ENCODE measurements at places on chromosomes 16 and 17.
A peak's percentile ranks its signal among the peaks of the same experiment; 100 is the strongest.

- DNase-seq: no peak
These were observed 4.7 kb downstream of the HOXB2 start for GRCh38 chr17:48540213-48540612.

DNA sequence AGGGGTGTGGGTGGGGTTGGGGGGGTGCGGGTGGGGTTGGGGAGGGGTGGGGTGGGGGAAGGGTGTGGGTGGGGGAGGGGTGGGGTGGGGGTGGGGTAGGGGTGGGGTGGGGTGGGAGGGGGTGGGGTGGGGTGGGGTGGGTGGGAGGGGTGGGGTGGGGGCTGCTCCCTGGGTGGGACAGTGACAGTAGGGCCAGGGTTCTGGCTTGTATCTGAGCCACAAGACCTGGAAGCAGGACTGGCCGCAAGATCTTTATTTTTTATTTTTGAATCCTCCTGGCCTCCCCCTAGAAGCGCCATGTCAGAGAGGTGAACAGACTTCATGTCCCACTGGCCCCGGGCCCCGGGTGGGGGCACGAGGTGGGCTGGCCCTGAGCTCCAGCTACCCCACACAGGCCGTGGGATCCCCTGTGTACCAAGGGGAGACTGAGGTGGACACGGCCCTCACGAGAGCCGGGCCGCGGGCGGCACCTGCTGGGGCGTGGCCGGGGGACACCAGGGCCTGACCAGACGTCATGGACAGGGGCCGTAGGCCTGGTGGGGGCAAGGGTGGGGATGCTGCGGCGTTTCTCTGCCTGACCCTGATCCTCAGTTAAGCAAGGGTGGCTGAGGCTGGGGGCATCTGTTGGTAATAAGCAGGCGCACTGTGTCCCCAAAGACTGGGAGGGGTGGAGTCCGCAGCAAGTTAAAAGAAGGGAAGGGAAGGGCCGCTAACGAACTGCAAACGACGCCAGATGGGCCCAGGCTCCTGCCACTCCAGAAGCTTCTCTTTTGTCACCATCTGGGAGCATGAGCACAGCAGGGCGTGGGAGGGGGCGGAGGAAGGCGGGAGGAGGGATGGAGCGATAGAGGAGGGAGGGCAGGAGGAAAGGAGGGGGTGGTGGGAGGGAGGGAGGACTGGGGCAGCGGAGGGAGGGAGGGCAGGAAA is 22.3 kb upstream of the PABPN1L start:
- DNase-seq: no peak

DNA sequence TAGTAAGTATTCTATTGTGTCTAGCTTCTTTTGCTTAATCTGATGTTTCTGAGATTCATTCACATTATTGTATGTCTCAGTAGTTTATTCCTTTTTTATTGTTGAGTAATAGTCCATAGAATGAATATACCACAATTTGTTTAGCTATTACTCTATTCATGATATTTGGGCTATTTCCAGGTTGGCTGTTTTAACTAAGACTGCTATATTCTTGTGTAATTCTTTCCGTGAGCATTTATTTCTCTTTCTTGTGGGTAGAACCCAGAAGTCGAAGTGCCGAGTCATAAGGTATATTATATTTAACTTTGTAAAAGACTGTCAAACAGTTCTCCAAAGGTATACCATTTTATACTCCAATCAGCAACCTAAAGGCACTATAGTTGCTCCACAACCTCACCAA is 160.8 kb downstream of the ANKFN1 start:
- no peak for DNase-seq

- no peak for DNase-seq
These were observed 88.4 kb downstream of the ZZEF1 start for GRCh38 chr17:4054446-4054845.

GRCh38 chr17:7511108-7511507 is 26.9 kb downstream of the POLR2A start:
- DNase-seq: no peak

DNA sequence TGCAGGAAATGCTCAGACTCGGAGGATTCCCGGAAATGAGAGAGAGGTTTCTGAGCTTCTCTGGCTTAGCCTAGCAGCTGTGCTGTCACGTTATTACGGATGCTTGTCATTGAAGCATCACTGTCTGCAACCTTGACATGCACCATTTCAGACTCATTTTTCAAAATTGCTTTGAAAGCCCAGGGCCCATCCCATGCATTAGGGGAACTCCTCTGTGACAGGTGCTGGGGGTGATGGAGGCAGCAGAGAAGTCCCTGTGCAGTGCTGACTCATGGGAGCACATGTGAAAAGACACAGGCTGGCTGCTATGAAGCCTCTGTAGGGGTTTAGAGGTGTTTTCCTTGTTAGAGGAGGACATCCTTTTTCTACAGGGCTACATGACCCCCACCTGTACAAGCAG is 214.0 kb upstream of the MPHOSPH6 start:
- DNase-seq: no peak

GRCh38 chr16:84179612-84180320 is 7.1 kb downstream of the TAF1C start:
- DNase-seq: no peak

DNA sequence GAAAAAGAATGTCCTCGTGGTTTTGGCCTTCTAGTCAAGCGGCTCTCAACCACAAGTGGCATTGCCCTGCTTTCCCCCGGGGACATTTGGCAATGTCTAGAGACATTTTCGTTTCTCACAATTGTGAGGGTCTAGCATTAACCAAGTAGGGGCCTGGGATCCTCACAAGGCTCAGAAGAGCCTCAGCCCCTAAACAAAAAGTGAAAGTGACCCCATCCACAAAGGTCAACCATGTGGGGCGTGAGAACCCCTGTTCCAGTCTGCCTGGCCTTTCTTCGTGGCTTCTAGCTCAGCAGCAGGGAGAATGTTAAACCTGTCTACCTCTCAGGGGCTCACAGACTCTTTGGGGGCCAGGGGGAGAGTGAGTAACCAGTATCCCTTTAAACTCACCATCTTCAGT is 4.8 kb upstream of the RPL38 start:
- DNase-seq: no peak

- DNase-seq: no peak
These were observed 858 bp upstream of the ASPSCR1 start for GRCh38 chr17:81976332-81977210.

GRCh38 chr17:16215965-16216316 is 607 bp upstream of the NCOR1 start:
- DNase-seq: no peak

- peak; percentile 46 for DNase-seq
These were observed 119.0 kb downstream of the SNX29 start for GRCh38 chr16:12095275-12096156.

DNA sequence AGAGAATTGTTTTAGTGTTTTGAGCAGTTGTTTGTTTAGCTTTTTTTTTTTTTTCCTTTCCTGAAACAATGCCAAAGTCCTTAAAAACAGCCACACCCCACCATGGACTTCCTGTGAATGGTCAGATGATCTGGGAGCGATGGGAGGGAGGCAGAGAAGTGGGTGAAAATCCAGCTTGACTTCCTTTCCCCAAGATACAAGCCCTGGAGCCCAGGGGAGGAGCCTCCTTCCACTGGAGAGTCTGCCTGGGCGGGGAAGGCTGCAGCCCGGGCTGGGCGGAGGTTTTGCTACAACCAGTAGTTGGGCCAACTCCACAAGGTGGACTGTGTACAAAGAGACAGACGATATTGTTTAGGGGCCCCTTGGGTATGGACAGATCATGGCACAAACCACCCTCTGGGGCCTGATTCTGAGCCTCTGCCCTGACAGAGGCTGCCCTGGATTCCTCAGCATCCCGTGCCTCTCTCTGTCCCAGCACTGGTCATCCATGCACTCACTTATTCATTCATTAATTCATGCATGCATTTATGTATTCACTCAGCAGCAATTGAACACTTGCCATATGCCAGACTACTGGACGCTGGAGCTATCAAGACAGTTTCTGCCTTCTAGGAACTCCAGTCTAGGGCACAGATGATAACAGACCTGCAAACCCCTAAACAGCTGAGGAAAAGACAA is 29.8 kb downstream of the WSB1 start:
- no peak for DNase-seq

- DNase-seq: no peak
These were observed 52.9 kb upstream of the MAF start for GRCh38 chr16:79653373-79653891.

DNA sequence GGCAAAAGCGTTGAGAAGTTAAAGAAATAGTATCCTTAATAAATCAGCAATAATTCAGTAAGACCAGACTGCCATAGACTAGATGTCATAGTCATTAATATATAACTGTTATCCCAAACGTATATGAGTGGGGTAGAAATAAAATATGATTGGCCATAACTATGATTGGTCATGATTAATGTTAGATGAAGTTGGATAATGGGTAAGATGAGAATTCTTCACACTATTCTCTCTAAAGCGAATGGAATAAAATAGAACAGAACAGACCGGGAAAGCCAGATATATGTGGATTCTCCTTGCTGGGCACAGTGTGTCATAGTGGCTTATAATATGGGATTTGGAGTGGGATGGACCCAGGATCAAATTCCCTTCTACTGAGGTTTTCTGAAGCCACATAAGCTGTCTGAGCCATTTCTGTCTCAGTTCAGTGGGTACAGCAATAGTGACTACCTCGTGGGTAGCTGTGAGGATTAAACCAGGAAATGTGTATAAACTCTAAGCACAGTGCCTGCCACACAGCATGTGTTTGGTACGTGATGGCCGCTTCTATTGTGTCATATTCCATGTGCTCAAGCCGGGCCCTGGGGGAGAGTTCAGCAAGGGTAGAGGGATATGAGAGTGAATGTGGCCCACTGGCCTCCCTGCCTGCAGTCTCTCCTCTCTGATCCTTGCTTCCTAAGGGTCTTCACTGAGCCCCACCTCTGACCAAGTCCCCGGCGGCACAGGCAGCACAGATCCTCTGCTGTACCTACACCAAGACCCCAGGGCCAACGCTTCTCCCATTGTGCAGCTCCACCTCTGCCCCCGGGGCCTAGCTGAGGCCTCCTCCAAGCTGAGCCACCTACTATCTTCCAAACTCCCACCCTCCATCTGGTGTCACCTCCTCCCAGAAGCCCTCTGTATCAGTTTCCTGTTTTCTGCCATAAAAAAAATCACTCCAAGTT is 3.7 kb downstream of the CETP start:
- no peak for DNase-seq

DNA sequence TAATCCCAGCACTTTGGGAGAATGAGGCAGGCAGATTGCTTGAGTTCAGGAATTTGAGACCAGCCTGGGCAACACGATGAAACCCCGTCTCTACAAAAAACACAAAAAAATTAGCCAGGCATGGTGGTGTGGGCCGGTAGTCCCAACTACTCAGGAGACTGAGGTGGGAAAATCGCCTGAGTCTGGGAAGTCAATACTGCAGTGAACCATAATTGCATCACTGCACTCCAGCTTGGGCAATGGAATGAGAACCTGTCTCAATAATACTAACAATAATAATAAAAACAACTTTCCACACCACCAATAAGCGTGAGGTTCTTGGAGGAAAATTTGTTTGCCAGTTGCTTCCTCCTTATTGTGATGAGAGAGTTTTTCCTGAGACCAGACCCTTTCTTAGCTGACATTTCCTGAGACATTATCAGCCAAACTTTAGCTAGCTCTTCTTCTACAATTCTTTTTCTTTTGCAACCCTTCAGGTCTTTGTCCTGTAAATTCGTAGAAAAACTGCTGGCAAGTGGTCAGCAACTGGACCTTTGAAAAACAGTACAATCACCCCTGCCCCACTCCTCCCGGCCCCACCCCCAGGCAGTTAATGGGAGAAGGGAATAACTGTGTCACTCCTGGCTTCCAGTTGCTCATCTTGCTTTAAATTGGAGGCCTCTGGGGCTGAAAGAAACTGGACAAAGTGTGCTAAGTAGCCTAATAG is 3.5 kb upstream of the EZH1 start:
- no peak for DNase-seq

DNA sequence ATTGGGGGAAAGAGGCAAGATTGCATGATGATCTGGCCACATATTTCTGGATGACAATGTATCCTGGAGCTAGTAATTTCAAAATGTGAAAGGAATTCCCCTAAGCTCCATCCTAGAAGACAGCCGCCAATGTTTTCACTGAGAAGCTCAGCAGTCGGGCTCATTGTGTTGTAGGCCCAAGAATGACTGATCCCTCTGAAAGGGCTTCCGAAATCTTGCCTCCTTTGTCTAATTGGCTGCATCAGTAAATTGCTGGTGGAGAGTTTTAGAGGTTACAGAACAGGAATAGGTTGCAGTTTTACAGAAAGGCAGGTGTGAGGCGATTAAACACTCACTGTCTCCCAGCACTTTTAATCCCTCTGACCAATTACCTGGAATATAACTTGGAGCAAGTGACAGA is 464.1 kb upstream of the SALL1 start:
- no peak for DNase-seq

DNA sequence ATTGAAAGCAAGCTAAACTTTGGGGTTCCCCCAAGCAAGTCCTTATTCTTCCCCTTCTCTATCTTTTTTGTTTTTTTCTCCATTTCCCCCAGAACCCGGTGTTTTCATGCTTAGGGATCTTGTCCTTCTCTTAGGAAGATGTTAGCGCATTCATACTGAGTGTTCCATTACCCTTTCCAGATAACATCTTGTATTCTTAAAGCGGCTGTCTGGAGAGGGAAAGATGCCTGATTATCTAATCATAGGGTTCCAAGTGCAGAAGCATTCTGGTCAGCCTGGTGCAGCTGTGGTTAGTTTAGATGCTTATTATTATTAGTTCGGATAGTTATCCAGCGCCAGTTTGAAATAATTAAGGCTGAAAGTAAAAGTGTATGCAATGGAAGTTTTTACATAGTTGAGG is 2.0 kb downstream of the TOM1L1 start:
- DNase-seq: no peak

DNA sequence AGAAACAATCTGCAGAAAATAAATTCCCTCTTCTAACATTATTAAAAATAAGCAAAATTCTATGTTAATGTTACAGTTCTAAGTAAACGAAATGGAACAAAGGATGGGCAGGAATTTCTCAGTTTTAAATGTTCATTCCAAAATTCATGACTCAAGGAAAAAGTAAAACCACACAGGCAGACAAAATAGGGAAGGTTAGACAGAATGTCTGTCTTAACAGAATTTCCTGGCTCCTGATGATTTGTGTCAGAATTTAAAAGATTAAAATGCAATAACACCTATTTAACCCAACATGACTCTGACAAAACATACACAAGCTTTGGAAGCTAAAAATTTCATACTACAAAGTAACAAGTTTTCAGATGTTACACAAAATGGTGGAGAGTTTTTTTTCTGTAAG is 42.8 kb downstream of the SPOP start:
- no peak for DNase-seq

GRCh38 chr17:48074322-48075081 is 26.3 kb downstream of the NFE2L1 start:
- peak; percentile 43 for DNase-seq

DNA sequence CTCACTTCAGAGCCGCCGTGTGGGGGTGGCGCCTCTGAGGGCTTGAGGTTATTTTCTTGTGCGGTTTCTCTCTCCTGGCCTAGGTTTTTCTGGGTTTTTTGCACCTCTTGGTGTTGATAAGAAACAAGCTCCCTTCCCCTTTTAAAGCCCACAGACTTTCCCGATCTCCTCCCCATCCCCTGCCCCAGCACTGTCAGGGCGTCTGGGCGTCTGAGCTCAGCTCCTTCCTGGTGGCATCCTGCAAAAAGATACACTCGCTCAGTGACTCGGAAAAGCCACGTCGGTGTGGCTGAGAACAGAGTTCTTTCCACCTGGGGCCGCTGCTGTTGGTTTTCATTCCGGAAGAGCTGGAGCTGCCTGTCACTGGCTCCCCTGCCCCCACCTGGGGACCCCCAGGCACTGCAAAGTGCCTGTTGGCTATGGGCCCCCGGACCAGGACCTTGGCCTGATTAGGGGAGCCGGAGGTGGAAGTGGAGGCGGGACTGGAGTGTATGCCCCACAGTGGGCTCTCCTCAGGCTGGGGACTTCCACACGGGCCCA is 14.5 kb downstream of the BAIAP2 start:
- DNase-seq: no peak

All from activated T-helper 1 cell treated with Interleukin-2 at 50 U/mL for 16 hours (primary cell).